ENCODE measurements at places on chromosomes 2 and 18.
A peak's percentile ranks its signal among the peaks of the same experiment; 100 is the strongest.

DNA sequence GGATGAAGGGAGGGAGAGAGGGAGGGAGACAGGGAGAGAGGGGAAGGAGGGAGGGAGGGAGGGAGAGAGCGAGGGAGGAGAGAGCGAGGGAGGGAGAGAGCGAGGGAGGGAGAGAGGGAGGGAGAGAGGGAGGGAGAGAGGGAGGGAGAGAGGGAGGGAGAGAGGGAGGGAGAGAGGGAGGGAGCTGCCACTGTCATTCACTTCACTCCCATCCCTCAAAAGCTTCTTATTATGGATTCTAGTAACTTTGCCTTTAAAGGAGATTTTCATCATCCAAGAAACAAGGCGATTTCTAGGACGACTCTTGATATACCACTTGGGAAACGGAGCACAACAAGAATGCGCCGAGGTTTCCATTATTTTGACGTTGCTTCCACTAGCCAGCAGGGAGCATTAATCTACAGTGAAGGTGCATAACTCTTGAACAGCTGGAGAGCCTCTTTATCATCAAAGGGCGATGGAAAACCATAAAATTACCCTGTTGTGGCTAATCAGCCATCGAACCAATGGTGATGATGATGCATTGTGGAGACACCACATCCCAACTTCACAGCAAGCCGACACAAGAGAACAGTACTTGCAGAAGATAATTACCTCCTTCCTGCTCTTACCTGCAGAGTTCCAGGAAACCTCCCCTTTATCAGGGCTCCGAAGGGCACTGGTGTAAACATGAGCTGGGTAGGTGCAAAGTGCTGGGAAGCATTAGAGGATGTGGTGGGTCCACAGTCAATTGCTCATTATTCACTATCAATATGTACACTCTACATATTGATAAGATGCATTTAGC lies 130.5 kb downstream of the EIPR1 start:
- DNase-seq = no peak

- no peak for DNase-seq
Measured at GRCh38 chr2:164664070-164664469, 42.8 kb upstream of the GRB14 start.

DNA sequence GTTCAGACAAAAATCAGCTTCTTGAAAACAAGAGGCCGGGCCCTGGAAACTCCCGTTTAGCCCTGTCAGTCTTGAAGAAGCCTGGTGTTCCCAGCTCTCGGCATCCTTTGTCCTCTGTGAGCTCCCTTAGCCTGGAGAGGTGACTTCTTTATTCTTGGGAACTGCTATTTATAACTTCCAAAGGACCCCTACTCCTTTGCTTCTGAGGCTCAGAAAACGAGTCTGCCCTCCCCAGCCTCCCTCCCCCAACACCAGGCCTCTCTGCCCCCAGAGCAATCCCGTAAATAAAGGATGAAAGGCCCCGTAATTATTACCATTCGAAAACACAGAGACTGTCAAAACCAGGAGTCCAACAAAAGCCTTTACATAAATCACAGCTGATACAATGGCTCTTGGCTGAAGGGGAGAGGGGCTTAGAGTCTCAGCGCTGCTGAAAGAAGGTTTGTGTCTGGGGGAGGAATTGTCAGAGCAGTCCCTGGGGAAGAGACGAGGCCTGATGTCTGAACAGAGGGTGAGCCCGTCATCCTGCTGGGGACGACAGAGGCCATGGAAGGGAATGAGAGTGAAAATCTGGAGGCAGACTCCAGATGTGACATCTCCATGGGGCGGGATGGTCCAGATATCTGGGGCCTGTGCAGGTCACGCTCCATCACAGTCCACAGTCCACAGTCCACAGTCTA lies 283.0 kb downstream of the MYCN start:
- no peak for DNase-seq

DNA sequence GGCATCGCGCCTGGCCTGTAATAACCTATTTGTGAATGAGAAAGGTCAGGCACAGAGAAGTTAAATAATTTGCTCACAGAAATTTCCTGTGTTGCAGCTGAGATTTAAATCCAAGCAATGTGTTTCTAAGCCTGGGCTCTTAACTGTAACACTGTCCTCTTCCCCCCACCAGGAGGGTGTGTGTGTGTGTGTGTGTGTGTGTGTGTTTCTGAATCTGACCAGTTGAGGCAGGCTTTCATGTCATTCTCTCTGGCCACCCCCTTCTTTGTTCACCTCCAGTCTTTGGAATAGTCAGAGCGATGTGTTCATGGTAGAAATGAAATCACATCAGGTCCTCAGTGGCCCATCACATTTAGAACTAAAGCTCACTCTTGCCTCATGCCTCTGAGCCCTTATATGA lies 81.2 kb downstream of the NEDD4L start:
- no peak for DNase-seq

DNA sequence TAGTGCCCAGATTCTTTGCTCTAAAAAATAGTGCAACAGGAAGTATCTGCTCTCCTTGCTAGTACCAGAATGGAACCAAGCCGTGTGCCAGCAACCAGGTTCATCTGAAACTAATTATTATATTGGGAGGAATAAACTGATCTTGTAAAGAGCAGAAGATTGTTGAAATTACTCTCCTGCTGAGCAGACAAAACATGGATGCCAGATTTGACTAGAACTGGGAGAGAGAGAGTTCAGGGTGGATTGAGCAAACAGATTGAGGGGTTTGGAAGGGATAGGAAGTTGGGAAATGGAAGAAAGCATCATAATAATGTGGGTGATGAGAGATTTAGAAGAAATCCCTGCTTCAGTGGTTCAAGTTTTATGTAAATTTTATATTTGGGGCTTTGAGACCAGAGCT lies 160.1 kb upstream of the RASGRP3 start:
- DNase-seq = no peak

GRCh38 chr2:233513953-233514655 lies 52.5 kb downstream of the USP40 start:
- DNase-seq = peak; percentile 2

DNA sequence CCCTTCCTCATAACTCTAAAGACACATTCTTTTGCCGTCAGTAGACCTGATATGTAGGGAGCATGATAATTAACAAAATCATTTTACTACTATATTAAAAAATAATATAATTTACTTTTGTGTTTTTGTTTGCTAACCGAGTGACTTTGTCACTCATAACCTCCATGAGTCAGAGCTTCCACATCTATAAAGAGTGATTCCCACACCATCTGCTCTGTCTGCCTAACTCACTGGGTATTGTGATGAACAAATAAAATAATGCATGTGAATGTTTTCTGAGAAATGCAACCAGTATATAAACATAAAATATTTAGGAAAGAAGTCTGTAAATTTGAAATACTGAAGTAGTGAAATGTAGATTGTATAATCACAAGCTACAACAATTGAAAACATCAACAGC lies 123.4 kb upstream of the DSEL start:
- DNase-seq = no peak

DNA sequence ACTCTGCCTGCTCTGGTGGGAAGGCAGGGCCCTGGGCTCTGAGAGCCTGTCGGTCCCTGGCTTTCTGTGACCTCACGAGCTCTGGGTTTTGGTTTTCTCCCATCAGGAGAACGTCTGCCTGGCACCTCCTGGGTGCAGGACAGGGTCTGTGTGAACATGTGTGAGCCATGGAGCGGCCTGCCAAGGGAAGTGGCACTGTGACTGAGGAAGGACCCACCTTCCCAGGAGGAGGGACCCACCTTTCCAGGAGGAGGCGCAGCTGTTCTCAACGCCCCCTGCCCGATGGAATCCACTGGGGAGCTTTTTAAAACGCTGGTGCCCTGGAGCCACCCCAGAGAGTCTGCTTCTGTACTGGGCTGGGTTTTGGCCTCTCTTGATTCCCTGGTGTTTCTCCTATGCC lies 168.7 kb downstream of the GLI2 start:
- no peak for DNase-seq

DNA sequence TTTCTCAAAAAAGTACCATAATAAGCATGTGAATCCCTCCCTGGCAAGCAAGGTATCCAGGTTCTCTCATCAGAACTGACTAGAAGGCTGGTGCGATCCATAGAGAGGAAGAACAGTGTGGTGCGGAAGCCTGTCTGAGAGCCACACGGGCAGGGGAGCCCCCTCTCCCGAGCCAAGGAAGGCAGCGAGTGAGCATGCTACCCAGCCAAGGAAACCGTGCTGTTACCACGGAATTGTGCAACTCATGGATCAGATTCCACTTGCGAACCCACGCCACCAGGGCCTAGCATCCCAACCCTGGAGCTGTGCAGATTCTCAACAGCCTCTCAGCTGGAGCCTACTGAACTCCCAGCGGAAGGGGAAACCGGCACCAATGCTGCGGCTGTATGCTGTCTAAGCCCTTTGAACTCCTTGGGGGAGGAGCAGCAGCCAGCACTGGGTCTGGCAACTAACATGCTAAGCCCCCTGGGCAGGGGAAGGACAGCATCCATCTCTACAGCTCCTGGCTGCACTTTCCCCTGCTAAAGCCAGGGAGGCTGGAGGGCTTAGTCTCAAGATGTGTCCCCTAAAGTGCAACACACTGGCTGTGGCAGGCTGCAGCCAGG lies 823.1 kb downstream of the EPHA4 start:
- DNase-seq = no peak

DNA sequence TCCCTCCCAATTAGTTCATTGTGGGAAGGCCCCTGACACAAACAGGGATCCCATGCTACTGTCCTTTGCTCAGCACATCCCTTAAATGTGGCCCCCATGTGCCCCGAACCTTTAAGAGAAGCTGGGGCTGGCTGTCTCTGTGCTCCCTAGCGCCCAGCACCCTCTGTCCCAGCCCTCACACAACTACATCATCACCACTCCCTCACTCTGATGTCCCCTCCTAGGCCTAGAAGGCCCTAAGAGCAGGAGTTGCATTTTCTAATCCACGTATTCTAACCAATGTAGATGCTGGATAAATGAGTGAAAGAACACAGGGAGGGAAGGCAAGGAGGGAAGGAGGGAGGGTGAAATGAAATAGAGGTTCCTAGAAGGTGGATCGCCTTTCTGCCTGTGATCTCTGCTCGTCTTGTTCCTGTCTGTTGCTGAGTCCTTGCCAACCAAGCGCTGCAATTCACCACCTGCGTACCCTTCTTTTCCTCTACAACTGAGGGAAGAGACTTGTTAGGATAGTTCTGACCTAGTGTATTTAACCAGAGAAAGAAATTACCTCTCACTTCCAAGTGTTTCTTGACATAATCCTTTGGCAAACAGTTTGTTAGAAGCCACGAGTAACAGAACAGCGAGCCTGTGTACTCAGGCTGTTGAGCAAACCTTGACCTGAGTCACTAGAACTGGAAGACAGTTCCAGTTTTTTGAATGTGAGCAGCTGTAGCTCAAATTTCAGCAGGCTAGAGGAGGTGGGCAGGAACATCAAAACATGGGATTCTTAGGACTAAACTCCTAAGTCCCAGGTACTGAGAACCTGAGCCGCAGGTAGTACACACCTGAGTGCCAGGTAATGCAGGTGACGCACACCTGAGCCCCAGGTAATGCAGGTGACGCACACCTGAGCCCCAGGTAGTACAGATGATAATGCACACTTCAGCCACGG lies 181.5 kb upstream of the ID2 start:
- DNase-seq = no peak

DNA sequence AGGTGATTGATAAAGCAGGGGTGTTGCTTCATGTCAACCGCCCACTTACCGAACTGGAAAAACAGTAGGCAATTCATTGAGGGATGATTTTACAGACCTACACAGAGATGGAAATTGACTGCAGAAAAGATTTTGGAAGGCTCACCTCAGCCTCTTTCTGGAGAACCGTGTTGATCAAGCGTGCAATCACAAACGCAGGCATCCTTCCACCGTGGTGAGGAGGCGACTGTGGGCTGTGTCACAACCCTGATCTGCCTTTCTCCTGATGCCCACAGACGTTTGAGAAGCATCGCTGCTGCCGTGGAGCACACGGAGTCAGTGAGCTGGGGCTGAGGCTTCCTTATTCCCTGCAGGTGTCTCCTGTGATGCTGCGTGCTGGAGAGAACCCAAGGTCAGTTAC lies 132.0 kb downstream of the TMEM18 start:
- no peak for DNase-seq

DNA sequence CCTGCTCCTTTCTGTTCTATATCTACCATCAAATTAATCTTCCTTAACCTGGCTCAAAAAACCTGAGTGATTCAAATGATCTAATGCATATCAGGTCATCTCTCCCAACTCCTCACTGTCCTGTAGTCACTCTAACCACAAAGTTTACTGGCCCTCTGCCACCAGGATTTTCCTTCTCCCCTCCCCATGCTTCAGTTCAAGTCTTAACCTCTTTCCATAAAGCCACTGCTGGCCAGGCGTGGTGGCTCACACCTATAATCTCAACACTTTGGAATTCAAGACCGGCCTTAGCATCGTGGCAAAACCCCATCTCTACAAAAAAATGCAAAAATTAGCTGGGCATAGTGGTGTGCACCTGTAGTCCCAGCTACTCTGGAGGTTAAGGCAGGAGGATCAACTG lies 7.5 kb upstream of the SP3 start:
- DNase-seq = no peak

- no peak for DNase-seq
Measured at GRCh38 chr18:892316-892715, 12.4 kb upstream of the ADCYAP1 start.
